Adipocyte (in vitro differentiated cells): ENCODE measurements at places on chromosomes 1 and 21.

DNA sequence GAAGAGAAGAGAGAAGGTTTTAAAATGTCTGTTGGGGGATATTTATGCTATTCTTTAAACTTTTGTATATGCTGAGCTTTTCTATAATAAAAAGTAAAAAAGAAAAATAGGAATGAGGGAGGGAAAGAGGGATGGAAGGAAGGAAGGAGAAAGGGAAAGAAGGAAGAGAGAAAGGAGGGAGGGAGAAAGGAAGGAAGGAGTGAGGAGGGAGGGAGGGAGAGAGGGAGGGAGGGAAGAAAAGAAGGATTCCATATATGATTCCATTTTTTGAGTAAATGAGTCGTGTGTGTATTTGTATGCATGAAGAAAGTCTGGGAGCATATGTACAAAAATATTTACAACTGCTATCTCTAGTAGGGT, 120.9 kb upstream of the ZBTB40 start:
- DNase-seq, result no peak

GRCh38 chr1:204105131-204105515, 32.2 kb downstream of the SOX13 start:
- no peak for DNase-seq

DNA sequence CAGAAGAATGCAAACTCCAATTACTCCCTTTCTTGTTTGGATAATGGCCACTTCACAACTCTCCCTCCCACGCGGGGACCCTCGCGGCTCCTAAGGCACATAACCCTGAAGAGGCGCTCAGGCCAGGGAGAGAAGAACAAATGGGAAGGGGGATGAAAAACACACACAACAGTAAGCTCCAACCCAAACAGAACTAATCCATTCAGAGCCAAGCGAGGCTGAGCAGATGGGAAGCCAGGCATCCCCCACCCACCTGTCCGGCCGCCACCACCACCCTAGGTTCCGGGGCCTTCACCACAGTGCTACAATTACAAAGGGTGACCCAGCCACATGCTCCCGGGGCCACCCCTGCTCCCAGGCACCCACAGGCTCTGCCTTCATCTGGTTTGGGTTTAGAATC, 101.5 kb downstream of the MRPL37 start:
- no peak for DNase-seq

GRCh38 chr1:92964998-92965397, 3.7 kb upstream of the DIPK1A start:
- no peak for DNase-seq

DNA sequence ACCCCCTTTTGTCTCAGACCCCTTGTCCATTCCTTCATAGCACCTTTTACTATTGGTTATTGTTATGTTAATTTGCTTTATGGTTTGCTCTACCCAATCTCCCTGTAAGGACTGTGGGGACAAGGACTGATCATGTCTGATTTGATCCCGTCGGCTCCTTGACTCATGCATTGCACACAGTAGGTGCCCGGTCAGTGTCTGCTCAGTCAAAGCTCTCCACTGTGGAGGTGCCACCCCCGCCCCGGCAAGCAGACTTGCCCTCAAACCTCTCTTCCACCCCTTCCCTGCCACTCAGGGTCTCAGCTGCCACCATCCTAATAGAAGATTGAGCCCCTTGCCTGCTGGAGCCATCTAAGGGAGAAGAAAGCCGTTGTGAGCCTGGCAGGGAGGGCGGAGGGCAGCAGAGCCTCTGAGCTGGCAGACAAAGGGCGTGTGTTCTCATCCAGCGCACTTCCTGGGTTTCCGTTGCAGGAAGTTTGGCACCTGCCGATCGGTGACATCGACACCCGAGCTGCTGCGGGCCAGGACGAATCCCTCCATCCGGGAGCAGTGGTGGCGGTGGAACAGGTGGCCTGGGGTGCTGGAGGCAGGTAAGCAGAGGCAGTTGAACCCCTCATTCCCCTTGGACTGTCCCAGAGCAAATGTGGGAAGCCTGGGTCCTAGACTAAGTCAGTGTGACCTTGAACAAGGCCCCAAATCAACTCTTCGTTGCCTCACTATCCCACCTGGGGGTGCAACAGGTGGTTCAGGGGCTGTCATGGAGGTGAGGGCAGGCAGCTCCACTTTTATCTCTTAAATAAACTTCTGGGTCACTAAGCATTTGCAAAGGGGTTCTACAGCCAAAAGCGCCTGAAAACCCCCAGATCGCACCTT, 2.2 kb upstream of the FBLIM1 start:
- DNase-seq, result no peak
